ENCODE measurements at places on chromosomes 7 and 10.

DNA sequence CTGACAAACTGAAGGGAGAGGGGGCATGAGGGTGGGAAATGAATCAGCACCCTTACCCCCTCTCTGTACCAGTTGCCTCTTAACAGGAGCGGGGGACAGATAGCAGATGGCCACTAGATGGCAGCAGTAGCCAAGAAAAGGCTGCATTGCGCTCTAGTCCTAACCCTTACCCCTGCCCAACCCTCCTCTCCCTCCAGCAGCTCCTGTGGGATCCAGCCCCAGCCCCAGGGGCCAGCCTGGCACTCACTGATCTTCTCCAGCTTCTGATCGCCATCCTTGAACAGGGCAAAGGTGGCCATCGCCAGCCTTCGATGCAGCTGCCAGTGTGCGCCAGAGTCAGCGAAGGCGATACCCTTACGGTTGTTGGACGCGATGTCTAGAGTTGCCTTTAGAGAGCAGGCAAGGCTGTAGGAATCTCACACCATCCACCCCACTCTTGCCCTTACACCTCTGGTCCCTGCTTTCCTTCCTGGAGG is 2.2 kb downstream of the CYP17A1 start:
- DNase-seq: peak; percentile 71

DNA sequence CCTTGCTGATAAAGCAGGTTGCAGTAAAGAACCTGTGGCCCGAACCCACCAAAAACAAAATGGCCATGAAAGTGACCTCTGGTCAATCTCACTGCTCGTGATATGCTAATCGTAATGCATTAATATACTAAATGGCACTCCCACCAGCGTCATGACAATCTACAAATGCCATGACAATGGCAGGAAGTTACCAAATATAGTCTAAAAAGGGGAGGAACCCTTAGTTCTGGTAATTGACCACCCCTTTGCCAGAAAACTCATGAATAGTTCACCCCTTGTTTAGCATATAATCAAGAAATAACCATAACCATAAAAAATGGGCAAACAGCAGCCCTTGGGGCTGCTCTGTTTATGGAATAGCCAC is 1139.4 kb upstream of the LRRN3 start:
- DNase-seq: no peak

GRCh38 chr7:6232534-6232933 is 39.9 kb downstream of the CYTH3 start:
- no peak for DNase-seq

DNA sequence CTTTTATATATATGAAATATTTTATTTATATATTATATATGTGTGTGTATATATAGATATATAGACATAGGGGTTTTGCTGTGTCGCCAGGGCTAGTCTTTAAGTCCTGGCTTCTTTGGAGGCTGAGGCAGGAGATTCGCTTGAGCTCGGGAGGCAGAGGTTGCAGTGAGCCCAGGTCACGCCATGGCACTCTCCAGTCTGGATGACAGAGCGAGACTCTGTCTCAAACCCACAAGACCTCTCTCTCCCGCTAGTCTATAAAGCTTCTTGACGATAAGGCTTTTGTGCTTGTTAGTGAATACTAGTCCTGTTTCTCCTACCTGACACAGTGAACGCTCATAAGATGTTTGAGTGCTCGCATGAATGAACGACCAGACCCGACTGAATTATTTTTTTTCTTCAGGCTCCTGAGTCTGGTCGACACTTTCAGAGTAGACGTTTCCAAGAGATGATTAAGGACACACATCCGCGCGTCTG is 577 bp upstream of the DDX21 start:
- peak; percentile 37 for DNase-seq

GRCh38 chr10:70125918-70126552 is 6.6 kb downstream of the AIFM2 start:
- no peak for DNase-seq

- DNase-seq: peak; percentile 10
These were observed 405.5 kb downstream of the RPS24 start for GRCh38 chr10:78438907-78439809.

GRCh38 chr7:124062171-124062570 is 29.3 kb upstream of the TMEM229A start:
- DNase-seq: no peak

DNA sequence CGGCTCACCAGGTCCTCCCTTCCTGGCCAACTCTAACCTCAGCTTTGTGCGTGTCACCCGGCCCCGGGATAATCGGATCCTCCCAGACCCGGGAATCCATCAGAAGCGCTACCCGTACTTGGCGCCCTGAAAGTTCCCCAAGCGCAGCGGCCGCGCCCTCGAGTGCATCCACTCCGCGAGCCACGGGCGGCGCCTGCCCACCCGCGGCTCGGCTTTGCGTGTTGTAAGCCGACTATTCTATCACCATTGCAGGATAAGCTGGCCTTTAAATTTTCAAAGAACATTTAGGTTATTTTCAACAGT is 35.7 kb upstream of the EBLN1 start:
- DNase-seq: no peak

- peak; percentile 21 for DNase-seq
These were observed 9.0 kb upstream of the TAS2R3 start for GRCh38 chr7:141754939-141755338.

DNA sequence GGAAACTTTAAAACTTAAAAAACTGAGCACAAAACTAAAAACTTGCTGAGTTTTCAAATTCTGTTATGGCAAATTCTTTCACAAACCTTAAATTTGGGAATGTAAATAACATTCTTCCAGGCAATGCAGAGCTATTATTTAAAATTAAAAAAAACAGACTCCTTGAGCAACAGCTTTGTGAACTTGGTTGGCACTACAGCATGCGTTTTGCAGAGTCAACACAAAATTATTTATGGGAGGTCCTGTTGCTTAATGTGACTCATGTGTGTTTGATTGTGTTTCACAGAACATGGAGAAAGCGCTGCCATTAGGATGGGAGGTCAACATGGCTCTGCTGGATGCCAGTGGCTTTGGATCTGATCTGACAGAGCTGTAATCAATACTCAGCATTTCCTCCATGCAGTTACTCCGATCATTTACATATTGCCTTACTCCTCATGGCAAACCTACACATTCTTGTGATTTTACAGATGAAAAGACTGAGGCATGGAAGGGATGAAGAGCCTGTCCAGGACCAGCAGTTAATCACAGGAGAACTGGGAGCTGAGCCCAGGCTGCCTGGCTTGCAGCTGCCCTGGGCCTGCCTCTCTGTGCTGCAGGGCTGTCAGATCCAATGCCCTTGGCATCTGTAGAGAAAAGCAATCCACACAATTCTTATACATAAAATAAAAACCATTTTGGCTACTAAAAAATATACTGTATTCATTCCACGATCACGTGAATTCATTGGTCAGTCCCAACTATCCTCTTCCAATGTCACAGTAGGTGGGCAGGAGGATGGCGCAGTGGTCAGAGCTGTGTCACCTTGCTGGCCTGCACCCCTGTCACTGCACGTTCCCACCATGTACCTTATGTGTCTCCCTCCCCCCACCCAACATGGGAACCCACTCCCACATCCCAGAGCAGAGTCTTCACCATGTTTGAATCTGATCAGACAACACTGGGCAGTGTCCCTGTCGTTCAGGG is 200.9 kb downstream of the CXCL12 start:
- no peak for DNase-seq

DNA sequence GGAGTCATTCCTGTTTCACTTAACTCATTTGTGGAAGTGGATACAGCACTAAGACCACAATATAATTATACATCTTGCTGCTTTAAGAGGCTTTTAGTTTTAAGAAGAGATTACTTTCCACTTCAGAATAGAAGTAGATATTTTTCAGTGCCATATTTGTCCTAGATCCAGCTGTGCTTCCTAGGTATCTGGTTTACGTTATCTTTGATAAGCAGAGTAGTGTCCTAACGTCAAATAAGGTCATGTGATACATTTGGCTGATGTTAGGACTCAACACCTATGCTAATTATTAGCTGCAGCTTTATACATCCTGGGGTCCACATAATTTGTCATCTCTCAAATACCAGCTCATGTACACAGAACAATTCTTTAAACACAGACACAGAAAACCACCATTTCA is 196.2 kb upstream of the SMIM30 start:
- no peak for DNase-seq

DNA sequence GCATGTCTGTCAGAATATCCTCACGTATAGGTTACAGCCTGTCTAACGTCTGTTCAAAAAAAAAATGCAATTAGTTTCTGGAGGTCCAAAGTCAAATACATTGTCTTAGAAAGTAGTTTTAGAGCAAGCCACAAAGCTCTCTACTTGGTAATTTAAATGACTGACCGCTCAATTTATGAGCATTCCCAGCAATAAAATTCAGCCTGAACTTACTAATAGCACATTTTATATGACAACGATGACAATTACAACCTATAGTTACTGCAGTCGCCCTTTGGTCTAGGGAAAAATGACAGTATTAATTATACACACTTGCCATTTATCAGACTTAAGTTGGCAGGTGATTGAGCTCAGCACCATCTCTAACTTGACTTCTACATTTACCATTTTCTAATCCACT is 425.8 kb upstream of the STEAP1 start:
- no peak for DNase-seq

GRCh38 chr7:44608916-44609648 is 2.7 kb downstream of the OGDH start:
- DNase-seq: no peak

DNA sequence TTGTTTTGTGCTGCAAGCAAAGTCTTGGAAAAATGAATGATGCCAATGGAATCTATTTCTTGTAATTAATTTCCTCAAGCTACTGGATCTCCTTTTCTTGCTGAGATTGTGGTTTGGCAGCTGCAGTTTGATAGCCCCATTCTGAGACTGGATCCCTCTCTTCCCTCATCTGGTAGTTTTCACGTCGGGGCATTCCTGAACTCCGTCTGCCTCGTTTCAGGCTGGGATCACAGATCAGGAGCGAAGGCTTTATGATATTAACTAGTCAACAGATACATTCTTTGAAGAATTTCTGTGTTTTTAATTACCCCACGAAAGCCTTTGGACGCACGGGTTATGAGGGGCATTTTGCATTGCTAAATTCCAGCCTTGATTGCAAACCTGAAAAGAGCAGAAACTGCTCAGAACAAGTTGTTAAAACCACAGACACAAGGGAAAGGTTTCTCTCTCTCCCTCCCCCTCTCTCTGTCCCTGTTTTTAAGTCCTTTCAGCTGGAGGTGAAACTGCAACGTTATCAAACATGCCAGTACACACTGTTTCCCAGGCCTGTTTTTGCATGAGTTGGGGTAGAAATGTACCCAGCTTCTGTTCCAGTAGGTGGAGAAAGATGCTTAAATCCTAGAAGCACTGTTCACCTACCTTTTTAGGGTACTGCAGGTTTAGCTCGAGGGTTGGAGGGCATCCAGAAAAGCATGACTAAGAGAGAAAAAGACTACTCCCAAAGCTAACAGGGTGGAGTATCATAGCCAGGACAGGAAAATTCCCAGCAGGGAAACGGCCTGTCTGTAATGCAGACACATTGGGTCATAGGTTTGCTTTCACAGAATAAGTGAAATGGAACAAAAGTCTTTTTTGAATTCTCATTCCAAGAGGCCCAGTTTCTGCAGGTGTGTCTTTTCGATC is 124.3 kb downstream of the CUX1 start:
- peak; percentile 19 for DNase-seq

- no peak for DNase-seq
These were observed 245.6 kb upstream of the DKK1 start for GRCh38 chr10:52068485-52068884.

- DNase-seq: no peak
These were observed 512.5 kb downstream of the REEP3 start for GRCh38 chr10:64033711-64034110.

DNA sequence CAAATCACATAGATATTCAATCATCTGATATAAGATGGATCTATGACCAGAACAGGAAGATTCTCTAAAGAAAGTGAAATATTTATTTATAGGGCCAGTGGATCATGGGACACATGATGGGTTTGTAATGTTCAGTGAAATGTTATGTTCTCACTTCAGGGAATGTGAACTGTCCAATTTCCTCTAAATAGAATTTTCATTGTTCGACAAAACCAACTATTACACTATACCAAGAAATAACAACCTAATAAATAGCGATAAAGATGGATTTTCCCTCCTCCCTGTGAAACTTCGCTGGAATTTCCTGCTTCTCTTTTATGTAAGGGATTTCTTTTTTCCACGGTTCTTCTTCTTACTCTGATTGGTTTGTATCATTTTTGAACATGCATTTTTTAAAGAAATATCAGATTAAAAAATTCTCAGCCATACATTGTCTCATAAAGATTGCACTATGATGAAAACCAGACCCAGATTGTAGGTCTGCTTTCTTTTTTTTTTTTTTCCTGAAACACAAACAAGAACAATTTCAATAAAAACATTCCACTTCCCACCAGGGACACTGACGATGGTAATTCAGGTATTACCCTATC is 139.8 kb upstream of the ZEB1 start:
- DNase-seq: no peak

DNA sequence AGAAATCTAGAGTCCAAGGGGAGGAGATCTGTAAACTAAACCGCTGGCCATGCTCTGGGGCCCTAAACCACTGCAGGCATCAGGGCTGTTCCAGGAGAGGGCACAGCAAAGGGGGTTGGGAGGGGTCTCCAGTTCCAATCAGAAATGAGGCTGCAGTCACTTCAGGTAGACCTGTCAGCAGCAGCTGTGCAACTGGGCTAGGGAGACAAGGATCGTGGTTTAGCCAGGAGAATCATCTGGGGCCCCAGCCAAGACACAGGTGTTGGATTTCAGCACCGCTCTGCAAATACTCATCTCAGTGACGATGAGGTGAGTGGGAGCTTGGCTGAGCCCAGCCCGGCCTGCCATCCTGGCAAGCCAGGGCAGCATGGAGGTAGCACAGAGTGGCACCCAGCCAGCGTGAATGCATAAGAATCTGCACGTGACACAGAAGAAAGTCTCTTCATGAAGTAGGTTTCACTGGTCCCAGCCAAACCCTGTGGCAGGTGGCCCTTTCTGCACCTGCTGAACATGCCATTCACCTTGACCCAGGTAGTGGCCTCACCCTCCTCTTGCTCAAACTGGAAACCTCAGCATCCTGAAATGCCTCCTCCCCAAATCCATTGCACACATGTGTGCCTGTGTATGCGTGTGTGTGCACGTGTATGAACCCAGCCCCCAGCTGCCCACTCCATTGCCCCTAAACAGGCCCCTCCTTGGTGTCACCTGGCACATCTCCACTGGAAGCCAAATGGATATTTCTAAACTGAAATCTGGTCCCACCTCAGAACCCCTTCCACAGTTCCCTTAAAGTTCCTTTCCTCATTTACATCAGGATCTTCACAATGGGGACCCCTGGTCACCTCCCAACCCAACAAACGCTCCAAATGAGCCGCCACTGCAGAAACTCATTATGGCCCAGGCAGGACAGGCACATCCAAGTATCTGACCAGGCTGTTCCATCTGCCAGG is 9.6 kb downstream of the GPRIN2 start:
- no peak for DNase-seq

Measured in Jurkat, Clone E6-1 (cell line).